Fibroblast of the aortic adventitia (primary cell): ENCODE measurements at places on chromosomes 16 and 17. TPM values are rescaled to one million over a fixed set of nuclear protein-coding genes. Genes with fewer than 3 reads are reported as not detected.

SULT1A2 gene
- 3.3 TPM in 1 of 2 replicates, not detected in the other for total RNA-seq

TPSAB1 gene
- not detected in 2 replicates for total RNA-seq

FOXC2 gene
- 5.2 TPM in 1 of 2 replicates, not detected in the other for total RNA-seq

DNA sequence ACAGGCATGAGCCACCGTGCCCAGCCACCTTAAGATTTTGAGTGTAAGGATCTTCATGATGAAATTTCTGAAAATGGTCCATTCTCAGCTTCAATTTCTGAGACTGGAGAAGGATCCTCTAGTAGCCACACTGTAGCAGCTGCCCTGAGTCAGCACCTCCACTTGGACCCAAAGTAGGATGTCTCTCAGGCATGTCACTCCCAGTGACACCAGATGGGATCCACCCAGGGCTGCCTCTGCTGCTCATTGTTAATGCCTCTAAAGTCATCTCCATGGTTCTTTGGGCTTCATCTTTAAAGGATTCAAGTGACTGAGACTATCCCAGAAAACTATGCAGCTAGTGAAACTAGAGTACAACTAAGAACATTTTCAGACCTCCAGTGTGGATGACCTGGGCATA, 7.9 kb downstream of the PLD6 start:
- no peak for DNase-seq

BICDL2 gene
- not detected in 2 replicates for total RNA-seq

CDH15 gene
- 0.09 TPM in 1 of 2 replicates, not detected in the other for total RNA-seq

- no peak for DNase-seq
Observed at GRCh38 chr16:78843978-78844377, 744.5 kb downstream of the WWOX start.

MYH1 gene
- total RNA-seq, result 0.08 TPM in 1 of 2 replicates, not detected in the other

DNA sequence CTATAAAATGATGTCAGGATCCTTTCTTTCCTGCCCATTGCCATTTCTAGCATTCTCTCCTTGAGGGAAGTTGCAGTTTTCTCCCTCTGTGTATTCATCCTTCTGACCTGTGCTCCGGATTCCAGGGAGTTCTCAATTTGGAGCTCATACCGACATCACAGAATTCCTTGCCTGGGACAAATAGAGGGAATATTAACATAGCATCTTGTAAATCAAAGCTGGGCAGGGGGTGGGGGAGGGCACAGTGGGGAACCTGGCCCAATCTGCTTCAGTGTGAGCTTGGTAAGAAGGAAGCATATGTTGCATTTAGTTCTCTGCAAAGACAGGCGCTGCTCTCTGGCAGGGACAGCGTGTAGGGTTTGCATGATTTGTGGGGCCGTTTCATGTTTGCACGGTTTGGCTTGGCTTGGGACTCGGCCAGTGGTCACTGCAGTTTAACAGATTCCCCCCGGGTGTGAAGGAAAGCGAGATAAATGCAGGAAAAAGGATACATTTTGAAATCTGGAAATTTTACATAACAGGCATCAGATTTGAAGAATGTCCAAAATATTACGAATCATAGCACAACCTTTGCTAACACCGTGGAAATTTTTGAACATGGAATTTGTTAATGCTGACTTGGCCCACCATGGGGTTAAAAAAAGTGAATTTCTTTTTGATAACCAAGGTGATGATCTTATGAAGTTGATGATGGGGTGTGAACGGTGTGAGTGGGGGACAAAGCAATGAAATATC, 178.0 kb downstream of the WWOX start:
- DNase-seq, result no peak

DNA sequence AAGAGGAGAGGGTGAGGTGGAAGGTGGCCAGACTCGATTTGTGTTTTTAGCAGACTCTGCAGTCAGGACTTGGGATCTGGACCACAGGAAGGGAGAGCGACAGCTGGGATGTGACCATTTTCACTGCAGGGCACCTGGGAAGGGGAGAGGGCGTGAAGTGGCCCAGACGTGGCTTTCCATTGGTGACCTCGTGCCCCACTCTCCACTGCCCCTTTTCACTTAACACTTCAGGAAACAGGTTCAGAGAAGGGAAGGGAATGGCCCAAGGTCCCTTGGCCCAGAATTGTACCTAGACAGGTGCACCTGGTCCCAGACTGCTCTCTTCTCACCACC, 22.9 kb upstream of the MPRIP start:
- DNase-seq, result no peak

MSI2 gene
- 12.3 and 12.6 TPM in 2 replicates for total RNA-seq

KCNH6 gene
- total RNA-seq, result not detected in 2 replicates

DNA sequence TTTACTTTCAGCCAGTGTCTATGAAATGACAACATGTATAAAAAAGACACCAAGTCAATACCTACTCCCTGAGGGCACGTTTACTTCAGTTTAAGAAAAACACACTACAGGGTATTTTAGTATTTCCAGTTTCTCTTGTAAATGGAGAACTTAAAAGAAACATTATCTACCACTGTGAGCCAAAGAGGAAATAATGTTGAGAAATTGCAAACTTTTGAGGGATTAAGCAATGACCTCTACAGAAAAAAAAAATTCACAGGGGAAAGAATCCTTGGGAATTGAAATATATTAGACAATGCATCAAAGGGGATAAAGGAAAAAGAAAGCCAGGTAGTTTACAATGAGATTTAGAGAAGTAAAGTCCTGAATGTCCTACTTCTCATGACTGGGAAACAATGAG, 126.0 kb downstream of the KCNJ2 start:
- DNase-seq, result no peak
